Stimulated activated CD4-positive, alpha-beta T cell treated with anti-CD3 and anti-CD28 coated beads, Interleukin-4, amount 100 ng/mL, for 24 hours (primary cell): ENCODE measurements at places on chromosomes 1 and 21.

- no peak for DNase-seq
Measured at GRCh38 chr1:221720545-221720944, 21.3 kb downstream of the DUSP10 start.

GRCh38 chr1:23276531-23276930 is 59.2 kb upstream of the HTR1D start:
- no peak for DNase-seq

GRCh38 chr1:41418857-41419583 is 57.8 kb downstream of the FOXO6 start:
- DNase-seq, result no peak

- DNase-seq, result no peak
Measured at GRCh38 chr1:199854686-199855321, 172.7 kb upstream of the NR5A2 start.

- DNase-seq, result no peak
Measured at GRCh38 chr1:205375835-205376545, 19.3 kb upstream of the KLHDC8A start.

DNA sequence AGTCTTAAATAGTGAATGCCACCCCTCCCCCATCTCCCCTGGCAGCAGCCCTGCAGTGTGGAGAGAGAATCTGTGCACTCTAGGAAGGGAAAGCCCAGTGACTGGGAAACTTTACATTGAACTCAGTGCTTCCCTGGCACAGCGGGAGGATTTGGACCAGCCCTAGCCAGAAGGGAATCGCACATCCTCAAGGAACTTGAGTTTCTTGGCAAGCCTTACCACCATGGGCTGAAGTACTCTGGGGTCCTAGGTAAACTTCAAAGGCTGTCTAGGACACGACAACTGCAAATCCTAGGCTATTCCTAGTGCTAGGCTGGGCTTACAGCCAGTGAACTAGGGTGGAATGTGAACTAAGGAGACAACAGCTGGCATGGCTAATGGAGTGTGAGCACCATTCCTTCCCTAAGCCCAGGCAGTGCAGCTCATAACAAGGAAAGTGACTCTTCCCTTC is 88.3 kb downstream of the COL24A1 start:
- DNase-seq, result no peak

GRCh38 chr1:89844241-89844807 is 23.5 kb downstream of the LRRC8D start:
- DNase-seq, result peak; percentile 68

GRCh38 chr1:12067900-12068821 is 5.1 kb downstream of the TNFRSF8 start:
- DNase-seq, result peak; percentile 73

DNA sequence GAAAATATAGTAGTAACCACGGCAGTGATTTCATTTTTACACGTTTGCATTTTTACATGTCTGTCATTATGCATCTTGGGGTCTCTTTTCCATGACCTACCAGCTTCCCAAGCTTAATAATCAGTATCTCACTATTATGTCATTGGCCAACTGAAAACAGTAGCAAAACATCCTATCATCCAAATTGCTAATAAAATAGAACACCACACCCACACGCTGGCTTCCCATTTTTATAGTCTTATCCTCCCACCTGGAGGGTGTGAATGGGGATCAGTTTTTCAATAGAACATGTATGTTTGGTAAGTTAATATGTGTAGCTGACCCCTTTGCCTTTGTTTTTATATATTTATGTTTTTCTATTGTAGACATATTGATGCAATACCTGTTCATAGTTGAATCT is 11.8 kb downstream of the TFF3 start:
- no peak for DNase-seq

DNA sequence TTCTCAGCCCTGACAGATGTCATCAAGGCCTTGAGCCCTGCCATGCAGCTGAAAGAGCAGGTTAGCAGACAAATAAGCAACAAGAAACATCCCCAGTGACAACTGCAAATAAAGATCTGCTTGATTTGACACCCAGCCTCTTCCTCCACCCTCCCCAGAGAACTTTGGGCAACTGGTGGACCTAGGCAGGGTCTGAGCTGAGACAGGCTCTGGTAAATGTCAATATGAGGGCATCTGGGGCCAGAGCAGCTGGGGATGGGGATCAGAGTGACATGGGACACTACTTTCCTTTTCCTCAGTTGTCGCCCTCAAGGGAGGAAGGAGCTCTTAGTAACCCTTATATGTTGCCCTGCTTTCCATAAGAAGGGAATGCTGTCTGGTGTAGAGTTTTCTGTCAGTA is 544.1 kb downstream of the NEGR1 start:
- no peak for DNase-seq

DNA sequence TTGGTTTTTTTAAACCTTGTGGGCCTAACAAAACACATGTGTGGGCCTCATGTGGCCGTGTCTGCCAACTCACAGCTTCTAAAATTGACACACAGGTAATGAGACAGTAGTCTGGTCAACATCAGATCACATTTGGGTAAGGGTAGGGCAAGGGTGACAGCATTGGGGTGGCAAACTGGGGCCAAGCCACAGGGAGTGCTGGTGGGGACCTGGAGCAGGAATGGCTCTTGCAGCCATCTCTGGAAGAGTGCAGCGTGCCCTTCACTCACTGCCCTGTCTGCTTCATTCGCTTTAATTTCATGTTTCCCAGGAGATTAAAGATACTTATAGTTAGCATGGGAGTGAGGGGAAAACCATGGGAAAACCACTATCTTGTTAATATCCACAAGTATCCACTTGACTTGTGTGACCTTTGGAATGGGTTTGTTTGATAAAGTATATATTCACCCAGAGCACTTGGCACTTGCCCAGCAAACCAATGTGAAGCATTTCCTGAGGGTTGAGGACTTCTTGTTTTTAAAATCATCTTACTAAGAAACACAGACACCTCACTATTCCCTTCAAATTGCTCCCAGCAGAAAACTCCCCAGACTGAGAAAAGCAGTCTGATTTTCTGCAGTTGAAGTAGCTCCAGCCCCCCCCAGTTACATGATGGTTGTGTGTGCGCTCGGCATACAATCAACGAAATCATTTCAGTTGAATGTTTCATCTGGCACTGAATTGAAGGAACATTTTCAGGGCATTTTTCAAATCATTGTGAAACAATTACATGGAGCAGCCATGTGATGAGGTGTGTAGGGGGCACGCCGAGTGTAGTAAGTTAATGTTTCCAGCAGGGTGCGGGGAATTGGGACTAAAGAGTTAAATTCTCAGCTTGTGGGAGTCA is 175.7 kb downstream of the VPS13D start:
- no peak for DNase-seq

DNA sequence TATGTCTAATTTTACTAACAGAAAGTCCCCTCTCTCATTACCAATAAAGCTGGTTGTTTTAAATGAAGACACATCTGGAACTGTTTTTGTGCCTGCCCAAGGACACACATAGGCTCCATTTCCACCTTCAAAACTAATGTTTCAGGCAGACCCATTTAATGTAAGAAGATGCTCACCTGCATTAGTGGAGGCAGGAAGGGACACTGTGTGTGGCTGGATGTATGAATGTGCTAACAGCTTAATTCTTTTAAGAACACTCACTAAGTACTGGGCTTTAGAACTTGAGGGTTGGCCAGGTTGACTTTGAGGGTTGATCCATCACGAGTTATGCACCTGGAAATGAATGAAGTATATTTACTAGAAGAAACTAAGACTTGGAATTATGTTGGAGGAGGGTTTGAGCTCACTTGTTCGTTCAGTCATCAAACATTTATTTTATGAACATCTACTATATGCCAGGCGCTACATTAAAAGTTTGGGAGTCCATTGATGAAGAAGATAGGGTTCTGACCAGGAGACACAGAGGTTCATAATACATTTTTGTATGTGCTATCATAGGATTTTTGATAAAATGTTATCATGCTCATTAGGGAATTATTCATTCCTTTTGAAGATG is 5.4 kb downstream of the JUN start:
- DNase-seq, result no peak

GRCh38 chr1:8625981-8626898 is 191.2 kb downstream of the RERE start:
- DNase-seq, result no peak

DNA sequence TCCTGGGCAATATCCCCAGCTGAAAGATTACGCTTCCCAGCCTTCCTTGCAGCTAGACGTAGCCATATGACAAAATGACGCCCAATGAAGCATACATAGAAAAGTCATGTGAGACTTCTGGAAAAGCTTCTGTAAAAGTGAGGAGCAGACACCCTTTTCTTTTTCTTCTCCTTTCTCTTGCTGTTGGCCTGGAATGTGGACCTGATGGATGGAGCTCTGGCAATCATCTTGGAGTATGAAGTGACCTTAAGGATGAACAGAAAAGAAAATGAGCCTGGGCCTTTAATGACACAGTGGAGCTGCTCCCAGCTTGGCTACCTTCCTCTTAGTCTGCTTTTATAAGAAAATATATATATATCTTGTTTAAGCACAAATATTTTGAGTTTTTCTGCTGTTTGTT is 24.8 kb downstream of the BATF3 start:
- no peak for DNase-seq

GRCh38 chr1:172658871-172659453 is at the start of gene FASLG:
TSS of gene FASLG (plus strand) at chr1:172659103. CDS start at chr1:172659202, 99 bp downstream.
- peak; percentile 73 for DNase-seq

DNA sequence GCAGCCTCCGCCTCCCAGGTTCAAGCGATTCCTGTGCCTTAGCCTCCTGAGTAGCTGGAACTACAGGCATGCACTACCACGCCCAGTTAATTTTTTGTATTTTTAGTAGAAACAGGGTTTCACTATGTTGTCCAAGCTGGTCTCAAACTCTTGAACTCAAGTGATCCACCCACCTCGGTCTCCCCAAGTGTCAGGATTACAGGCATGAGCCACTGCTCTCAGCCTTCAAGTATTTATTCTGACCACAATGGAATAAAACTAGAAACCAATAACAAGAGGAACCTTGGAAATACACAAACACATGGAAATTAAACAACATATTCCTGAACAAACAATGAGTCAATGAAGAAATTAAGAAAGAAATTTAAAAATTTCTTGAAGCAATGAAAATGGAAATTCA is 32.7 kb upstream of the DR1 start:
- no peak for DNase-seq

DNA sequence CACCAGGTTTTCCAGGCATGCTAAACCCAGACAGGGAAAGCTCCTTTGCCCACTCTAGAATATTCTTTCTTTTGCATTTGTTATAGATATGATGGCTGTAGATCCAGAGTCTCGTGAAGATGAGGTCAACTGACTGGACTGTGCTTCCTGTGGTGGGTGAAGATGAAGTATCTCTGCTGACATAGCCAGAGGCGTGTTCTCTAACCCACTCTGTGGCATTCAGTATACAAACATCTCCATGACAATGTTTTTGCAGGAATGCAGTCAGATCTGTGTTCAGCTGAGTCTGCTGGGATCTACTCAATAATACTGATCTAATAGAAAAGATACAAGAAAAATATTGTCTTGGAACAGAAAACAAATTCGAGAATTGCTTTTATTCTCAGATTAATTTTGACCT is 11.3 kb downstream of the RWDD2B start:
- no peak for DNase-seq

GRCh38 chr1:203751051-203751450 is 13.9 kb upstream of the LAX1 start:
- no peak for DNase-seq

- no peak for DNase-seq
Measured at GRCh38 chr1:52511851-52512615, 40.9 kb downstream of the TUT4 start.

DNA sequence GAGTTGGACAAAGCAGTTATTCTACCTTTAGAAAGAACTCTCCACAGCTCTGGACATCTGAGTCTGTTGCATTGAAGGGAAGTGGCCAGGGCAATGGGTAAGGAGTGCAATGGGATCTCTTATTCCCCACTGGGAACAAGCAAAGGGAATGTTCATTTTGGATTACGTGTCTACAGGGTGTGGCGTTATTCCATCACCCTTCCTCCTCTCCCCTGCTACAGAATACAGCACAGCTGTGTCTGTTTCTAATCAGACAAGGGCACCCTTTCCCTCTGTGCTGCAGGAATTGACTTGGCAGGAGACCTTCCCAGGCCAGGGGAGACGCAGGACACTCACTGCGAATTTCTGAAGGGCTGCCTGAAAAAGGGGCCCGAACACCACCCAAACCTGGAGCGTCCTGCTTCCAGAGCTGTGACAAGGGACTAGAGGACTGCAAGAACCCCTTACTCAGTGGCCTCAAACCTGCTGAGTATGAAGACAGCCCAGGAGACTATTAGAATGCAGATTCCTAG is 163.6 kb upstream of the RAB4A start:
- DNase-seq, result no peak

DNA sequence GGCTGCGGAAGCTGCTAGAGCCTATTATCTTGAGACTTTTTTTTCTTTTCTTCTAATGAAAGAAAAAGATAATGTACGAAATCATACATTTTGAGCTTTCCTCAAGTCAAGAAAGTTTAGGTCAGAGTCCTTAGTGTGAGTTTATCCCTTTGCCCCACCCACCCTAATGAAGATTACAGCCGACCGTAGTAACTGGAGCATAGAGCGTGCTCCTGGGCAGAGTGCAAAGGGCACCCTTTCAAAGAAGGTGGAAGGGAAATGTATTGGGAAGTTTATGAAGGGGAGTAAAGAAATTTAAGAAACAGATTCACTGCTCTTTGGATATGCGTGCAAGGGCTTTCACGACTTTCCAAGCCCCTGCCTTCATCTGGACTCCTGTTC is 17.2 kb downstream of the GNG12 start:
- no peak for DNase-seq

DNA sequence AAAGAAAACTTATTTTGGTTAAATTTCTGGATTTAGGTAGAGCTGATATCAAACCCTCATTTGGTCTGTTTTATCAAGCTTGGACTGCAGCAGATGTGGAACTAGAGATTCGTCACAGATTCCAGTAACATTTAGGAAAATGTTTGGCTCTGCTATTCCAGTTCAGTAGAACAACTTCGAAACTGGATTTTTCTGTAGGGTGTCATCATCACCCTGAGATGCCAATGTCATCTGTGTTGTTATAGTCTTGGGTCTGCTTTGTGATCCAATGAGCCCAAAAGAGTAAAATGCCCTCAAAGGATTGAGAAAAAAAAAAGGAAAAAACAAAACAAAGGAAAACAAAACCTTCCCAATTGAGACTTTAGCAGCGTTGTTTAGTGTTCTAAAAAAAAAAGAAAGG is 55.4 kb downstream of the LAMC2 start:
- no peak for DNase-seq

GRCh38 chr1:24289937-24290595 is 29.1 kb upstream of the GRHL3 start:
- no peak for DNase-seq

- no peak for DNase-seq
Measured at GRCh38 chr1:222583079-222583478, 6.7 kb downstream of the TAF1A start.
